GM23248 (cell line): ENCODE measurements at places on chromosomes 5 and 9.

DNA sequence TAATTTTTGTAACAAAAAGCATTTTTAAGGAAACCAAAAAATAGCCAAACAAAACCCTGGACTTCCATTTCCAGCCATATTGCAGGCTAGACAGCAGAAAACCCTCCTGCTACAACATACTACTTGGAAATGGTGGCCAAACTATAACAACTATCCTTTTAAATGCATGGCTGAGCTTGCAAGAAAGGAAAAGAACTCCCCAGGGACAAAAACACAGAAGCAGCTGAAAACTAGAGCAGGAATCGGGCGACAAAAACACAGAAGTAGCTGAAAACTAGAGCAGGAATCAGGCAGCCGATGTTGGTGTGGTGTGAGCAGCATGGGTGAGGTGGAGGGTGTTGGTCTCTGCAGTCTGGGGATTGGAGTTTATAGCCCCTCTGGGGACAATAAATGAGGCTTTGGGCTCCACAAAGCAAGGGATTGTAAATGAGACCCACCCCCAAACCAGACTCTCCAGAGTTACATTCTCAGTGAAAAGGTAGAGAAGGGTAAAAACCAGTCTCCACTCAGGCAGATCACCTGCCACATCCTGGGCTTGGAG is 95.2 kb downstream of the C9orf50 start:
- DNase-seq, result no peak

GRCh38 chr5:135253601-135254178 is 145.3 kb downstream of the MACROH2A1 start:
- no peak for DNase-seq

- DNase-seq, result no peak
These were observed 106.0 kb downstream of the MEGF10 start for GRCh38 chr5:127396490-127397155.

DNA sequence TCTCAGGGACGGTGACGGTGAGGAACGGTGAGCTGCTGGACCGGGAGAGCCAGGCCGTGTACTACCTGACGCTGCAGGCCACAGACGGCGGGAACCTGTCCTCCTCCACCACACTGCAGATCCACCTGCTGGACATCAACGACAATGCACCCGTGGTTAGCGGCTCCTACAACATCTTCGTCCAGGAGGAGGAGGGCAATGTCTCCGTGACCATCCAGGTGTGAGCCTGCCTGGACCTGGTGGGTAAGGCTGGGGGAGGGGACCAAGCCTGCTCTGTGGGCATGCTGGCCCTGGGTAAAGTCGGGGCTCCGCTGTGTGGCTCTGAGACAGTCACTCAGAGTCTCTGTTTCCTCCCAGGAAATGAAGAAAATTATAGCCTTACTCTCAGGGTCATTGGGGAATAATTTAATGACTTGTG is 29.3 kb downstream of the CDHR2 start:
- DNase-seq, result peak; percentile 53

GRCh38 chr5:68383888-68384310 is 168.3 kb downstream of the PIK3R1 start:
- DNase-seq, result no peak

DNA sequence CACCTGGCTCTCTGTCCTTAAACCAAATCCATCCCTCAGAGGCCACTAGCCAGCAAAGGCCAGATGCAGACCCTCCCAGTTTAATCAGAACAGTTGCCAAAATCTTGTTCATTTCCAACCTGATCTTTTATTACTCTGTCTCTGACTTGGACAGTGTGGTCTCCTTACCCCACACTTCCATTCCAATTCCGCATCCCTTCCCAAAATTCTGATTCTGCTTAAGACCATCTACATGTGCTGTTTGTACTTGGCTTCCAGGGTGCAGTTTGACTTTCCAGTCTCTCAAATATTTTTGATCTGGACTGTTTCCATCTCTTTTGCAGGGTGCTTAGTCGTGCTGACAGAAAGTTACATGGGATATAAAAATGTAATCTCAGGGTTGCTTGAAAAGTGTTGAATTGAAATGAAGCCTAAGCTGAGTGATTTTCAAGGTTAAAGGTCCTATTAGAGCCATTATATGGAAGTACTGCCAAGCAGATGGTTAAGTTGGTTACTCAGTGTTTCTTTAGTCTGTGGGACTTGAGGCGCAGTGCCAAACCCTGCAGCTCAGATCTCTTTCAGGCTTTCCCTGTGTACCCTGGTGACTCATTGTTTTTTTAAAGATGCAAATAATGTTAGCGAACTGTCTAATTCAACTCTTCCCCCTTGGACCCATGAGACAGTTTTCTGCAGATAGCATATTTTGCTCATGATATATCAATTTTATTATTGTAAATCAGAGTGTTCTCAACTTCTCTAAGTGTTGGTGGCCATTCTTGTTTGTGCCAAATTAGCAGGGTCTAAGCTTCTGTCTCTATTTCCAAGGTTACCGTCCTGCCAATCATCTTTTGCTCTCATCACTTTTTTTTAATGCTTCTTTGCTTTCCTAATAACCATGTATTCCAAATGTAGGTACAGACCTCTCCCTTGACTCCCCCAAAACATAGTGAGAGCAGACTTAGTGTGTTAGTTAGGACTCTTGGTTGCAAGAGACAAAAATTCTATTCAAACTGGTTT is 18.2 kb upstream of the DCP2 start:
- DNase-seq, result peak; percentile 98

DNA sequence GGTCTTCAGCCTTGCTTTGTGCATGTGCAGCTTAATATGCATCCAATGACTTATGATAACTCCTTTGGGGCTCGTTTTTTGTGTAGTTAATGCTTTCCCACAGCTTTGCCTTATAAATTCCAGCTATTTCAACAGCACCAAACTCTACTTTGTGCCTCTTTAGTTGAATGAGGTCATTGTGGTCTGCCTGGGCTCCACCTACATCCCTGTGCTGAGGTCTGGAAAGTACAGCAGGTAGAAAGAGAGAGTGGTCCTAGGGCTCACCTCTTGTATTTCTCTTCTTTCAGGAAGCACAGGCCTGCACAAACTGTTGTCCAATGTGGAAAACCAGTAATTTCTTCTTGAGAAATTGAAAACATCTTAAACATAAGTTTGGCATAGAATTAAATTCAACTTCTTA is 167.2 kb downstream of the XRCC4 start:
- DNase-seq, result no peak
